ENCODE measurements at places on chromosomes 6 and 20. TPM values are rescaled to one million over a fixed set of nuclear protein-coding genes. Genes with fewer than 3 reads are reported as not detected.
A peak's percentile ranks its signal among the peaks of the same experiment; 100 is the strongest.

DNA sequence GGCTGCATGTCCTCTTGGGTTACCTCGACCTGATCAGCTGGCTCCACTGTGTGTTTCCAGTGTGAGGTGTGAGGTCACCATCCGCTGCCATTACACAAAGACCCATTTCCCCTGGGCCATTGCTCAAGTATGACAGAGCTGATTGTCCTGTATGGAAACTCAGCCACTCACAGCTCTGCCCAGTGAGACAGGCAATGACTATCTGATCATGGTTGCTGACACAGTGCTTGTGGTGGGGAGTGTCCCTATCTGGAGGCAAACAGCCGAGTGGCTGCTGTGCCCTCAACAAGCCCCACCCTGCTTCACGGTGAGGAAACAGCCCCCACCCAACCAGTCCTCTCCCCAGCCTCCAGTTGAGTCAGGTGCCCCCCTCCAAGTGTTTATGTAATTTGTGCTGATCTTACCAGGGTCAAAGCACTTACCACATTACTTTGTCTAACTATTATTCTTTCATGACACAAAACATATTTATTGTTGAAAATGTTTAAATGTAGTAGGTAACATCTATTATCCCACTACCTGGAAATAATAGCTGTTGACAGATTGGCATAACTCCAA, 11.7 kb upstream of the MAPK13 start:
- H3K27ac ChIP-seq: no peak overlapping the region
- no peaks in the 10 kb centered on the region for H3K4me1 ChIP-seq
- no peak for DNase-seq
- H3K36me3 ChIP-seq: no peaks in the 10 kb centered on the region
- H3K27me3 ChIP-seq: no peaks in the 10 kb centered on the region

GRCh38 chr20:19995220-19995863, 21.8 kb upstream of the NAA20 start:
- H3K4me3 ChIP-seq: no peak overlapping the region
- H3K36me3 ChIP-seq: peaks cover 21% of the 10 kb centered on the region
- no peak for DNase-seq
- H3K27me3 ChIP-seq: no peaks in the 10 kb centered on the region
- peaks cover 97% of the 10 kb centered on the region for H3K4me1 ChIP-seq
- peak overlapping the region; percentile 83 for H3K27ac ChIP-seq

- no peaks in the 10 kb centered on the region for H3K36me3 ChIP-seq
- no peak for DNase-seq
- H3K4me3 ChIP-seq: no peak overlapping the region
- no peak overlapping the region for H3K27ac ChIP-seq
- no peaks in the 10 kb centered on the region for H3K27me3 ChIP-seq
Measured at GRCh38 chr6:37612475-37612874, 85.2 kb downstream of the MDGA1 start.

GRCh38 chr6:75512591-75512990, 19.0 kb upstream of the FILIP1 start:
- no peak for DNase-seq
- H3K4me3 ChIP-seq: no peak overlapping the region
- H3K36me3 ChIP-seq: no peaks in the 10 kb centered on the region
- no peaks in the 10 kb centered on the region for H3K4me1 ChIP-seq
- H3K27ac ChIP-seq: no peak overlapping the region
- H3K27me3 ChIP-seq: no peaks in the 10 kb centered on the region

DNA sequence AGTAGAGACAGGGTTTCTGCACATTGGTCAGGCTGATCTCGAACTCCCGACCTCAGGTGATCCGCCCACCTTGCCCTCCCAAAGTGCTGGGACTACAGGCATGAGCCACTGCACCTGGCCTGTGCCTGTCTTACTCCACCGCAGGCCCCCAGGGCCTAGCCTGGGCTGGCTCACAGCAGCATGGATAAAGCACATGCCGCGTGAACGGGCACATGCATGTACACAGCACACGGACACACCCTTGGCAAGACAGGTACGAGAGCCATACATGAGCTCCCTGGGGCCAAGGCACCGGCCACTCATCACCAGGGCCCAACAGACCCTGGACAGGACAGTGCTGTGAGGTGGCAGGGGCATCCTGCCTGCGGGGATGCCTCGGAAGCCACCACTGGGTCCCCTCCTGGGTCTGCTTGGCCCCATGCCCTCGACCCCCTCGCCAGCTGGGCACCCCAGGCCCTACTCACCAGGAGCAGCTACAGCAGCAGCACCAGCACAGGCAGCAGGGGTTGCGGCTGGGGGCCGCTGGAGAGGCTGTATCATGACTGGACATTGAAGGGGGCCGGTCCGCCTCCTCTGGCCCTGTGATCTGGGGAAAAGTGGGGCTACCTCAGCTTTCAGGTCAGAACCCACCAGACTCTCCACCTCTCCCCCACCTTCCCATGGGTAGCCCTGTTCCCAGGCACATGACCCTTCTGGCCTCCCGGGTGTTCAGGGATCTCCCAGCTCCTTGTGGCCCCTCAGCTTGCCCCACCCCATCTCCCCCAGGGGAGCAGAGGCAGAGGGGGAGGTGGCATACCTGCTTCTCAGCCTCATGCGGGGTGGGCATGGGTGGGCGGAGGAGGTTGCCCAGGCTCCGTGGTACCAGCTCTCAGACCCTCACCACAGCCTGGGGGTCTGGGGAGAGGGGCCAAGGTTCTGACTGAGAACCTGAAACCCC, 3.0 kb downstream of the RGS19 start:
- peak overlapping the region; percentile 30 for H3K4me3 ChIP-seq
- peaks cover 19% of the 10 kb centered on the region for H3K4me1 ChIP-seq
- no peak overlapping the region for H3K27ac ChIP-seq
- DNase-seq: no peak
- no peaks in the 10 kb centered on the region for H3K36me3 ChIP-seq

Gene TUBB2B
- 2.8 TPM for polyA plus RNA-seq

Gene NHSL1
- polyA plus RNA-seq: 17.3 TPM

Gene SLC35D3
- polyA plus RNA-seq: not detected

Data from heart left ventricle (tissue), 16 donors.